ENCODE measurements at places on chromosomes 2 and 18. TPM values are rescaled to one million over a fixed set of nuclear protein-coding genes. Genes with fewer than 3 reads are reported as not detected.

Gene ZNF892
- 0.58 TPM for polyA plus RNA-seq

GRCh38 chr2:127658641-127659407 is 12.9 kb downstream of the GPR17 start:
- H3K36me3 ChIP-seq = no peaks in the 10 kb centered on the region
- DNase-seq = no peak
- no peak overlapping the region for H3K27ac ChIP-seq
- H3K4me1 ChIP-seq = peaks cover 12% of the 10 kb centered on the region

DNA sequence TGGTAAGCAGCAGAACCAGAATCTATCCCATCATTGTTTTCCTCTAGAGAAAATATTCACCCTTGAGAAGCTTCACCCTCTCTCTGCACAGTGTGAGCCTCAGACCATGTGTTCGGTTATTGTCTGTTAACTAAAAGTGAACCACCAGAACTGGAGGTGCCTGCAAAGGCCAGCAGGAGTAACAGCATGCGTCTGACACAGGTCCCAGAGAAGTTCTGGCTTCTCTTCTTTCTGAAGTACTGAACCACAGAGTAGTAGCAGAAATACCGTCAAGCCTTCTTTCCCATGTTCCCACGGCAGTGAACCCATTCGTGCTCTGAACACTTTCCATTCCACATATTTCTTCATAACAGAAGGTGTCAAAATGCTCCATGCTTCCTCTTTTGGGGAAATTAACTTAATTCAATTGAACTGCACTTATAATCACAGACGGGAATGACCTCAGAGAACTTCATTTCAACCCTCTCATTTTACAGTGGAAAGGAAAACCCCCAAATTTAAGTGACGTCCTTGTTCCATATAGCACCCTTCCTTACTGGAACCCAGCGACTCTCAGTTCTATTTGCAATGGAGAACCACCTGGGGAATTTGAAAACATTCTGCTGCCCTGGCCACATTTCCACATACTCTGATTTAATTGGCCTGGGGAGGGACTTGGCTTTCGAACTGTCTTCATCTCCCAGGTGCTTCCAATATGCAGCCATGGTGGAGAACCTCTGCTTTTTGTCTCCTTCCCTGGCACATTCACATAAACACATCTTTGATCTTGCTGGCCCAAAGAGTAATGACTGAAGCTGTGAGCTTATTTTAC is 519.1 kb downstream of the RNF144A start:
- H3K27ac ChIP-seq = no peak overlapping the region
- H3K4me3 ChIP-seq = no peak overlapping the region
- DNase-seq = no peak

Gene EFHD1
- polyA plus RNA-seq = not detected

GRCh38 chr18:34978953-34979608 is 62.1 kb upstream of the MAPRE2 start:
- peak; percentile 12 for DNase-seq
- peak overlapping the region; percentile 96 for H3K4me3 ChIP-seq
- H3K4me1 ChIP-seq = peaks cover 39% of the 10 kb centered on the region
- H3K36me3 ChIP-seq = no peaks in the 10 kb centered on the region
- no peak overlapping the region for H3K27ac ChIP-seq

- H3K27ac ChIP-seq = no peak overlapping the region
- DNase-seq = no peak
- no peak overlapping the region for H3K4me3 ChIP-seq
- H3K36me3 ChIP-seq = no peaks in the 10 kb centered on the region
- H3K27me3 ChIP-seq = peaks cover 7% of the 10 kb centered on the region
Measured at GRCh38 chr2:75333646-75334045, 134.3 kb upstream of the TACR1 start.

GRCh38 chr2:72917138-72917876 is at the start of gene EMX1:
EMX1 (plus strand) TSS chr2:72917519; CDS start chr2:72917853, 334 bp downstream.
- peak within 1 kb of the TSS; percentile 70 for H3K27ac ChIP-seq
- peaks cover 53% of the 10 kb centered on the region for H3K27me3 ChIP-seq
- peaks cover 46% of the 10 kb centered on the region for H3K4me1 ChIP-seq
- peak; percentile 51 for DNase-seq

Gene SLC23A3
- not detected for polyA plus RNA-seq

GRCh38 chr2:42436370-42436769 is 57.4 kb downstream of the KCNG3 start:
- no peak overlapping the region for H3K27ac ChIP-seq
- H3K4me1 ChIP-seq = no peaks in the 10 kb centered on the region
- peaks cover 12% of the 10 kb centered on the region for H3K27me3 ChIP-seq
- DNase-seq = no peak

- H3K36me3 ChIP-seq = no peaks in the 10 kb centered on the region
- no peak overlapping the region for H3K27ac ChIP-seq
- no peak overlapping the region for H3K4me3 ChIP-seq
- DNase-seq = no peak
Measured at GRCh38 chr2:7930800-7931635, 750.8 kb upstream of the ID2 start.

- no peak for DNase-seq
- H3K36me3 ChIP-seq = no peaks in the 10 kb centered on the region
- H3K4me3 ChIP-seq = no peak overlapping the region
Measured at GRCh38 chr2:47771211-47771610, 11.7 kb upstream of the MSH6 start.

- no peaks in the 10 kb centered on the region for H3K4me1 ChIP-seq
- H3K27me3 ChIP-seq = no peaks in the 10 kb centered on the region
- DNase-seq = no peak
- H3K36me3 ChIP-seq = no peaks in the 10 kb centered on the region
- H3K27ac ChIP-seq = no peak overlapping the region
Measured at GRCh38 chr2:55842046-55842445, 81.5 kb downstream of the EFEMP1 start.
